Nucleus accumbens (tissue), 56 donors: ENCODE measurements at places on chromosomes 16 and 17.

DNA sequence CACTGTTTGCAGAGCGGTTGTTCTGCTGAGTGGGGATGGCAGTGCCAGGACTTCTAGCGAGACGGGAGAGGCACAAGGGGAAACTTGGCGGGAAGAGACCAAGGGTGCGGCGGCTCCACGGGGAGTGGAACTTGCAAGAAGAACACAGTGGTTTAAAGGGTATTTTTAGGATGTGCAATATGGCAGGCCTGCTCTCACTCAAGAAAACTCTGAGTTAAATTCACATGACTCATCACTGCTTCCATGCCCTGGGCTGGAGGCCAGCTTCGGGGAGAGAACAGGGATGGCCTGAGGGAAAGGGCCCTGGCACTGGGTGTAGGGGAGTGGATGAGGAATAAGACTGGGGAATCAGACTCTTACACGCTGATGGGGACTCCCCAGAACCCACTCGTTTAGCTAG is 13.3 kb upstream of the CD300LD start:
- no peak for DNase-seq

- DNase-seq, result peak; percentile 90
Observed at GRCh38 chr16:58499615-58500351, at the start of gene NDRG4. NDRG4 (plus strand) TSS chr16:58500143; CDS start chr16:58500249, 106 bp downstream.

- no peak for DNase-seq
Observed at GRCh38 chr17:8862213-8863056, 5.0 kb downstream of the PIK3R6 start.

DNA sequence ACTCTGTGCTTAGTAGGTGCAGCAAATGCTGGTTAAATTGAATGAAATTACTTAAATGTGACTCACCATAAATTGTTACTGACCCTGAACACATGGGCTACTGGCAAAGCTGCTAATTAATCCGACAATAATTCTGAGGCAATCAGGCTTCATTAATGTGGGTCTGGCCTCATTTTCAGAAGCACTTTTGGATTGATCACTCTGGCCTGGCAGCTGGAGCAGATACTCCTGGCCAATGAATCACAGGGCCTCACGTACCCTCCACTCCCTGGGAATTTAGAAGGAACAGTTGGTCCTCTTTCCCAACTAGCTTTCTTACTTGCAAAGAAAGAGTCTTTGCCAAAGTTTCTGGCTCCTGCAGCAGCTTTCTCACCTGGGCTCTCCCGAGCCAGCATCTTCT is 162.0 kb upstream of the ZKSCAN2 start:
- DNase-seq, result no peak

DNA sequence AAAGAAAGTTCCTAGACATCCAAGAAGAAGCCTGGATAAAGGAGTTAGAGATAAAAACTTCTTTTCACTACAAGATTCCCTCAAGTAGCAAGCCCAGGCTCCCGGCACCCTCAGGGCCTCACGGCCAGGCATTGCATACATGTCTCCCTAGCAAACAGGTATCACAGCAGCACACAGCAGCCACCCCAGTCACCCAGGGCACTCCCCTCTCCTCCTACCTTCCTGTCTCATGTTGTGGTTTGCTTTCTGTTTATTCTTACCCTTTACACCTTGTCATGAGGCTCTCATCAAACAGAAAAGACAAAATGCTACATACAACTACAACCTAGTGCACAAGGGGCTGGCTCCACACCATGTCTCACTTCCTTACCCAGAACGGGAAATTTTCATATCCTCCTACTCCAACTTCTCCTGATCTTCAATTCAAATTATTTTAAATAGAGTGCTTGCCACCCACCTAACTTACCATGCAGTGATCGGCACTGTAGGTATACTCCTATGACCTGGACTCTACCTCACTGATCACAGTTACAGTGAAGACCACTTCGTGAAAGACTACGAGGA is 42.7 kb downstream of the XPO6 start:
- no peak for DNase-seq

- no peak for DNase-seq
Observed at GRCh38 chr17:65218261-65218660, 81.1 kb downstream of the RGS9 start.

GRCh38 chr17:77708936-77709335 is 249.6 kb upstream of the TNRC6C start:
- no peak for DNase-seq

GRCh38 chr17:75024686-75025397 is 12.4 kb downstream of the MRPL58 start:
- DNase-seq, result no peak

- peak; percentile 85 for DNase-seq
Observed at GRCh38 chr17:17741349-17742023, 60.2 kb downstream of the RAI1 start.

- no peak for DNase-seq
Observed at GRCh38 chr16:57634171-57634570, 5.7 kb downstream of the ADGRG1 start.

GRCh38 chr16:6300523-6300922 is 1032.1 kb upstream of the RBFOX1 start:
- DNase-seq, result no peak
